LHCN-M2 (cell line): ENCODE measurements at places on chromosomes 5 and 9. TPM values are rescaled to one million over a fixed set of nuclear protein-coding genes. Genes with fewer than 3 reads are reported as not detected.
A peak's percentile ranks its signal among the peaks of the same experiment; 100 is the strongest.

GRCh38 chr5:138626333-138626944 lies 51.2 kb upstream of the HSPA9 start:
- DNase-seq: peak; percentile 73

DNA sequence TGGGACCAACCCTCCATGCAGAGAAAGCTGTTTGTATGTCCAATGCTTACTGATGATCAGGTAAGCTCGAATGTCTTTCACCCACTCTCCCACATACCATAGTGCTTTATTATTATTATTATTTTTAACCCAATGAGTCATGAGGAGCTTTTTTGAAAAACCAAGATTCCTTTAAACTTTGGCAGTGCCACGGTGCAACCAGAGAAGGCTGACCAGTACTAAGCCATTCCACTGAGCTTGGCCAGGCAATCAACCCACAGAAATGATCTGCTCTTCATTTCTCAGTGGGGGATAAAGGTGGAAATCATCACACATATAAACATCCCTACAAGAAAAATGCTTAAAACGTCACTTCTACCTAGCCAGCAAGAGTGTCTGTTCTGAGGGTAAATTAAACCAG lies 35.5 kb downstream of the JAKMIP2 start:
- DNase-seq: no peak

GRCh38 chr5:58505971-58506640 lies 14.9 kb downstream of the GAPT start:
- DNase-seq: no peak

GABRA6 gene
- total RNA-seq: not detected in 2 replicates

DNA sequence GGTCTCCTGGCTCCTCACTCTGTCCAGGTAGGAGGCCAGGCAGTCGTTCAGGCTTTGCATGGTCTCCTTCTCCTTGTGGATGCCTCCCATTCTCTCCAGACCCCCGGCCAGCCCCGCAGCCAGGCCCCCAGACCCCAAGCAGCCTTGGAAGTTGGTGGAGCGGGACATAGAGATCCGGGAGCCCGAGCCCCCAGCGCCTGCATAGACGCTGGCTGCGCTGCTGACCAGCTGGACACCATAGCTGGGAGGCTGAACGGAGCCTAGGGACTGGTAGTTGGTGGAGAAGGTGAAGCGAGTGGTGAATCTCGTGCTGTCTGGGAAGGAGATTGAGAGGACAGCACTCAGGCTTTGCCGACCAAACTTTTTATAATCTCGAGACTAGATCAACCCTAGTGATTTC lies 35.9 kb downstream of the FOXI1 start:
- no peak for DNase-seq

DNA sequence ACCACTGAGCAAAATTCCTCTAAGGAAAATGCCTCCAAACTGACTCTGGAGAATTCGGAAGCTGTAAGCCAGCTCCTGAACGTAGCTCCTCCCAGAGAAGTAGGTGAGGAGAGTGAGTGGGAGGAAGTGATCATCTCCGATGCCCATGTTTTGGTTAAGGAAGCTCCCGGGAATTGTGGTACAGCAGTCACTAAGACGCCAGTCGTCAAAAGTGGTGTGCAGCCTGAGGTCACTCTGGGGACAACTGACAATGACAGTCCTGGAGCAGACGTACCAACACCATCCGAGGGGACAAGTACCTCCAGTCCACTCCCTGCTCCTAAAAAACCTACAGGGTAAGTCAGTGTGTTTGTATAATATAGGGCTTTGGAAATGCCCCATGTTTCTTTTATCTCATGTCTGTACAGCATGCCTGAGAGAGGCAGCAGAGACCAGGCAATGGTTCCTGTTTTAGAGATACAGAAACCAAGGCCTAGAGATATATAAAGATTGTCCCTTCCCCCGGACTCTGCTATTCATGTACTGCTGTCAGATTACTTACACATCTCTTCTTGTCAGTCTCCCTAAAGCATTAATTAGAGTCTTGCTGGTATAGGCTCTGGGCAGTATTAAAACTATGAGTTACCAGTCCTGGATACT lies 23.9 kb downstream of the HMGXB3 start:
- peak; percentile 23 for DNase-seq

GRCh38 chr9:16121168-16121567 lies 568.3 kb downstream of the CCDC171 start:
- DNase-seq: no peak

DNA sequence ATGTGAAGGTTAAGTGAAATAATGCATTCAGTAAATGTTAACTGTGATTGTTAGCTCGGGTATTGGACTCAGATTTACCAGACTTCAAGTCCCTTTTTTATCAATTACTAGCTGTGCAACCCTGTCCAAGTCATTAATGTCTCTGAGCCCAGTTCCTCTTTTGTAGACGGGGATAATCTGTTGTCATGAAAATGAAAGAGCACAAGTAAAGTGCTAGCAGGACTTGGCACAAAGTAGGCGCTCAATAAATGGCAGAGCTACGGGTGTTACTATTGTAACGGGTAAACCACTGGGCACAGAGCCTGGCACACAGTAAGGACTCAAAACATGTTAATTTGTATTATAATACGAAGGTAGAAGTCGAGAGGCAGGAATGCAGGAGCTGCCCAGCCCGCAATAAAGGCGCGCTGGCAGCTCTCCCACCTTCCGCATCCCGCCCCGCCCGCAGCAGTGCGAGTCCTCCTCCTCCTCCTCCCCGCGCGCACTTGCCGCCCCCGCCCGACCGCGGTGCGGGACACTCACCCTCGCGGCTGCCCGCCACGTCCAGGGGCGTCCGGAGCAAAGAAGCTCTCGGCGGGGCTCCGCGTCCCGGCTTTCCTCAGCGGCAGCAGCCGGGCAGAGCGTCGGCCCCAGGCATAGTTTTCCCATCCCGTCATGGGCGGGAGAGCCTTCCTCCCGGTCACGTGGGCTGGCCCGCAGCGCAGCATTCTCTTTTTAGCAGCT lies at the start of gene C1QTNF2:
Gene C1QTNF2, minus strand, starts transcription at position 637 of the 723 bp plus-strand sequence. CDS start 15,615 bp downstream, outside the sequence.
- peak; percentile 78 for DNase-seq

TRIM52 gene
- 3.4 and 5.7 TPM in 2 replicates for total RNA-seq

SPACA9 gene
- 3.5 and 4.1 TPM in 2 replicates for total RNA-seq

PCDHGA11 gene
- 0.64 and 0.75 TPM in 2 replicates for total RNA-seq

CD72 gene
- 1.2 and 1.4 TPM in 2 replicates for total RNA-seq

DNA sequence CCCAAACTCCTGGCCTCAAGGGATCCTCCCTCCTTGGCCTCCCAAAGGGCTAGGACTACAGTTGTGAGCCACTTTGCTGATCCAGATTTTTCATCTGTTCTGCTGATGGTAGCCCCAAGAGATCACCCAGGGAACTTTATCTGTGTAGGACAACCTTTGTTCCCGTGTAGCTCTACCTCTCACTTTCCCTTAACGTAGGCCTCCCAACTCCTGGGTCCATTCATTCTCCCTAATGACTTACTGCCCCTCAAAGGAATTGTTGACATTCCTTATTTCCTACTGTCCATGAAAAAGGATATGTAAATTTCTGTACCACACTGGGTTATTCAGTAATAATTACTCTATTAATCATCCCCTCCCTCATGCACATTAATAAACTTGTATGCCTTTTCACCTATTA lies 51.0 kb upstream of the PHF24 start:
- no peak for DNase-seq

DNA sequence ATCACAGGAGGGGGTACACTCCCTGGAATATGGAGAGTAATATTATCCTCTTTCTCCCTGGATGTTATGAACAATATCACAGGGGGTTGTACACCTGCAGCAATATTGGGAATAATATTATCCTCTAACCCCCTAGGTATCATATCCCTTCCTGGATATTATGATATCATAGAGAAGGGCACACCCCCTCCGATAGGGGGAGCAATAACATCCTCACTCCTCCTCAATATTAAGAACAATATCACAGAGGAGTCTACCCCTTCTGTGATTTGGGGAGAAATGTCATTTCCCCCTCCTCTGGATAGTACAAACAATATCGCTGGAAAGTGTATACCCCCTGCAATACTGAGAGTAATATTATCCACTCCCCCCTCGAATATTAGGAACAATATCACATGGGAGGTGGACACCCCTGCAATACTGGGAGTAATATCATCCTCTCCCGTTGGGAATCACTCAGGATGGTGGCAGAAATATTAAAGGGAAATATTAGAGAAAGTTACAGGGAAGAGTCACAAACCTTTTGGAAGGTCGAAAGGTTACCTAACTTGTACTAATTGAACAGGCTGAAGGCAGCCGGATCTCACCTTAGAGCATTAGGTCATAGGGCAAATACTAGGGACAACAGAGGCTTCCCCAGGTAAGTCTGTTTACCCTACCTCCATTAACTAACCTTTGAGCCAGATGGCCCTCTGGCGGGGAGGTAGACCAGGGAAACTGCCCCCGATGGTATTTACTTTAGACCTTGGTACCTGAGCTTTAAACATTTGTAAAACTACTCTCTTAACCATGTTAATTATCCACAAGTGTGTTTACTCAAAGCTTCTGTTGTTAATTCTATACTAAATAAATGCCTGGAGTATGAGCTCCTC lies 57.5 kb upstream of the FREM1 start:
- DNase-seq: no peak

GRCh38 chr5:127094161-127094814 lies 21.0 kb upstream of the C5orf63 start:
- DNase-seq: no peak

- no peak for DNase-seq
Observed at GRCh38 chr9:137604345-137605086, 970 bp upstream of the ARRDC1 start.

PCDHGB4 gene
- 0.69 and 0.71 TPM in 2 replicates for total RNA-seq

GRCh38 chr9:4865681-4866080 lies 72.9 kb downstream of the RCL1 start:
- DNase-seq: no peak

TRIM41 gene
- 14.4 and 18.8 TPM in 2 replicates for total RNA-seq

DNA sequence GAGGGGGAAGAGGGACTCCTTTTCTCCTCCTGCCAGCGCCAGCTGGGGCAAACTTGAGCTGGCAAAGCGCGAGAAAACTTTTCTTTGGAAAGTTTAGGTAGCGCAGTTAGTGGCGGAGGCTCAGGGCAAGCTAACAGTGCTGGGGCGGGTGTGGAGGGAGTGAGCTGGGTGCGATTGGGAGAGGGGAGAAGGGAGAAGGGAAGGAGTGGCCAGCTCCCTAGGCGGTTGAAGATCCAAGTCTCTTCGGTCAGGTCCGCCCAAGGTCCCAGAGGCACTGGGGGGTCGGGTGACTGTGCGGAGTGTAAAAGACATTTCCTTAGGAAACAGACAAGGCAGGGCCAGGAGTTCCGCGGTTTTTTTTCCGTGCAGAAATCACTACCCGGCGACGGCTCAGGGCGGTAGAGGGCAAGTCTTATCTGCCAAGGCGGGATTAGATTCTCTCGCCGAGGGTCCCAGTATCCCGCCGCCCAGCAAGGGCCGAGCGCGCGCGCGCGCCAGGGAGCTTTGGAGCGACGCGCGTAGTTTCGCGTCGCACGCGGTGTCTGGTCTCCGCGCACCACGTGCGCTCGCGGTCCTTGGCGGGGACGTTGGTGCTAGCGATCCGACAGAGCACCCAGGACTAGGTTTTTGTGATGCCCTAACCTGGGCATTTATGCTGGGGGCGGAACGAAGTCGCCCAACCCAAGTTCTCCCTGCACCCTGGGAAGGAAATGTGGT lies 33.6 kb upstream of the NFIB start:
- DNase-seq: peak; percentile 31

SMU1 gene
- total RNA-seq: 23.5 and 25.7 TPM in 2 replicates

- peak; percentile 13 for DNase-seq
Observed at GRCh38 chr5:157915638-157916037, 56.7 kb upstream of the CLINT1 start.

GRCh38 chr5:2249442-2249841 lies 366.7 kb upstream of the IRX4 start:
- DNase-seq: no peak

- no peak for DNase-seq
Observed at GRCh38 chr5:67283275-67283987, 86.8 kb upstream of the CD180 start.

DNA sequence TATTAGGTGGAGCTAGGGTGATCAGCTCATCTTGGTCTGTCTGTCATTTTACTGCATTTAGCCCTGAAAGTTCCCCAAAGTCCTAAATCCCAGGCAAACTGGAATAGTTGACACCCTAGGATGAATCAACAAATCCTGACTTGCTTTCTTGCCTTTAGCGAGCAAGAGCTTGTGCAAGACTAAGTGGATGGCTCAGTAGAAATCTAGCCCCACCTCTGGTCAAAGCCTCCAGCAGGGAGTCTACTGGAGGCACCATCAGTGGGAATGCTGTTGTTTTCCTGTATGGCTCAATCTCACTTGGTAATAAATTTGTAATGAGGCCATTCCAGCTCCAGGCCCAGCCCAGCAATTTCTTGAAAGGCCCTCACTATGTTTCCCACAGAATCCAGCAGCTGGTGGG lies 43.7 kb upstream of the TRPC7 start:
- DNase-seq: no peak

DNA sequence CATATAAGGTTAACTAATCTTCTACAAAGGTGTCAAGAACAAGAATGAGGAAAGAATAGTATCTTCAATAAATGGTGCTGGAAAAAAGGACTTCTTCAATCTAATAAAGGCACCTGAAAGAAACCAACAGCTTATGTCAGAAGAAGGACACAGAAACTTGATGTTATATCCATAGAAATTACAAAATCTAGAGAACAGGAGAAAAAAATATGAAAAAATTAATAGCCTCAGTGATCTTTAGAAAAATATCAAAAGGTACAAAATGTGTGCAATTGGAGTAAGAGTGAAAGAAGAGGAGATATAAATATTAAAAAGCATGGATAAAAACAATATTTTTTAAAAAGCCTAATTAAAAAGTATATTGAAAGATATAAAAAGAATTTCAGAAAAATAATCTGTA lies 18.8 kb upstream of the PRSS3 start:
- DNase-seq: no peak

SPINK13 gene
- total RNA-seq: not detected in 2 replicates

DNA sequence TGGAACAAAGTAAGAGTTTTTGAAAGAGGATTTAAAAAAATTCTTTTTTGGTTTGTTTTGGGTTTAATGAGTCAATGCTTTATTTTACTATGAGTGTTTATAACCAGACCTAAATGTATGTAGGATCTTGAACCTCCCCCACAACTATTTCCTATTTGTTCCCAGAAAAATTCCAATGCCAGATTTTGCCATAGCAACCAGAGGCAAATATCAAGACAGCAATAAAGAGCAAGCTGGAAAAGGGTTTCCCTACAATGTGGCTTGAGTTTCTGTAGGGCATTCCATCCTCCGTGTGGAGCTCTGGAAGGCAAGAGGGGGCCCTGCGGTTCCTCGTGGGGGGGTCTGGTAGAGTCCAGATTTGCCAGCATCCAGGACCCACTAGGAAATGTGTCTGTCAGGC lies 27.8 kb upstream of the GDNF start:
- DNase-seq: no peak

DNA sequence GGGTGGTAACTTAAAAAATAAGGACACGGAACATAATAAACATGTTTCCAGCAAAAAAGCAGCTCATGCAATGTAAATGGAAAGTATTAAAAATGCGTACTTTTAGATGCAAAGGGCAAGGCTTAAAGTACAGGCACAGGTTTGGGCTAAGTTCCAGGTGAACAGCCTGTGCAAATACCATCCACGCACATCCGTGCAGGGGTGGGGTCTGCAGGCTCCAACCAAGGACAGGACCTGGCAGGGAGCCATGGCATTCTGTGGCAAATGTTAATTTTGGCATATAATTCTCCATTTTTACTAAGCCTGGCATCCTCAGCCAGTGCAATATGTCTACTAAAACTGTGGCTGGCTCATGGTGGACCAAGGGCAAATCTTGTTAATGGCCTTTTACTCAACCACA lies 365.8 kb upstream of the DAP start:
- no peak for DNase-seq
